ENCODE measurements at places on chromosomes 2 and 18. TPM values are rescaled to one million over a fixed set of nuclear protein-coding genes. Genes with fewer than 3 reads are reported as not detected.

Gene GALR1
- total RNA-seq = 0.74 TPM

DNA sequence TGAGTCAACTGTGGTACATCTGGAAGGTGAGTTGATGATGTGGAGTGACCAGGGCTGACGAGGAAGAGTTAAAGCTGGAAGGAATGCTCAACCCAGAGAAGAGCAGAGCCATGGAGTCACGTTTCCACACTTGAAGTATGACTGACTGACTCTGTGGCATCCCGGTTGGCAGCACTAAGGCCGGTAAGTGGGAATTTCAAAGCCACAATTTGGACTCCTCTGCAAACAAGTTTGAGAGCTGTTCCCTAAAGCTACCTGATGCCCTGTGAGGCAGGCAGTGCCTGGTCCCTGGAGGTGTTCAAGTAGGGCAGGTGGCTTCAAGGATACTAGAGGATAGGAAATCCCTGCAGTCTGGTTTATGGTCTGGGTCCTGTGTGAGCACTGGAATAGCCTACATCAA lies 69.3 kb upstream of the ITGB6 start:
- H3K4me3 ChIP-seq = peak overlapping the region; percentile 62
- no peaks in the 10 kb centered on the region for H3K36me3 ChIP-seq
- peaks cover 23% of the 10 kb centered on the region for H3K4me1 ChIP-seq
- H3K27ac ChIP-seq = no peak overlapping the region
- peaks cover 12% of the 10 kb centered on the region for H3K27me3 ChIP-seq

Gene CCDC102B
- total RNA-seq = 1.3 TPM

- DNase-seq = no peak
- H3K4me1 ChIP-seq = peaks cover 43% of the 10 kb centered on the region
- no peak overlapping the region for H3K4me3 ChIP-seq
Measured at GRCh38 chr2:215627771-215628170, 191.9 kb upstream of the FN1 start.

Gene IL1R2
- total RNA-seq = not detected

DNA sequence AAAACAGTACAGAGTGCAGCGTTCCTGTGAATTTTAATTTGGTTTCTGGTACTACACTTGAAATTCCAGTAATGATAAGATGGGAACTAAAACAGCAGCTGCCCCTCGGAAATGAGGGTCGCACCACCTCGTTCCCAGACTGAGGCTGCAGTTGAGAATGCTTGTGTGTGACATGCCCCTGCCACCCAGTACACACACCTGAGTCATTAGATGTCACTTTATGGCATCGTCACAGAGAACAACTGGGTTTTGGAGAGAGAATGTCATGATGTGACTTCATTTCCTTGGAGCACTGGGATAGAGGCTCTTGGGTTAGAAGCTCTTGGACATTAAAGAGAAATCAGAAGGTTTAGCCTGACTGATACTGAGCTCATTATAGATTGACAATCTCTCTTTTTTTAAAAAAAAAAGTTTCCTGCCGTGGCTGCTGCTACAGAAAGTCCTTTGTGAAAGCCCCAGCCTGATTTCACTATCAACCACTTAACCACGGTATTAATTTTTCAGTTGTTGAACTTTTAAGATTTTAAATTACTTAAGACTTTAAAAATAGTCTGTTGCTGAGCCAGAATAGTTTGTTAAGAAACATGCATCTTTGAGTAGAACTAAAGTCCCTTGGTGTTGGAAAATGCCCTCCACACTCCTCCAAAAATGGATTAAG lies 24.5 kb downstream of the BCL2L11 start:
- no peaks in the 10 kb centered on the region for H3K4me1 ChIP-seq
- H3K36me3 ChIP-seq = peaks cover 5% of the 10 kb centered on the region
- H3K4me3 ChIP-seq = no peak overlapping the region
- DNase-seq = no peak
- no peak overlapping the region for H3K27ac ChIP-seq
